ENCODE measurements at places on chromosomes 2 and 18.

DNA sequence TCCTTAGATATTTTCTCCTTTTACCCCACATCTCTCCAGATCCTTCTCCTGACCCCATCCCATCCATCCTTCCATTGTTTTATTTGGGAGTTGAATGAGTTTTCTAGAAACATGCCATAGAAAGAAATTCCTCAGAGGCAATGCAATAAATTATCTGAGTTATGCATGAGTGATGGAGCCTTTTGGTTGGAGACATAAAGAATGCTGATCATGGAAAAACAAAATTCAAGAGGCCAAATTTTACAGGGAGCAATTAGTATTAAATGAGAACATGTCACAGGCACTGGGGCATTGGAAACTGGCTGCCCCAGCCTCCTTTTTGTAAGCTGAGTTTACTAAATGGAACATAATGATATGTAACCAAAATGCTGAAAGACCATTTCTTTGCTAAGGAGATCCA is 74.2 kb upstream of the LCLAT1 start:
- DNase-seq: no peak

DNA sequence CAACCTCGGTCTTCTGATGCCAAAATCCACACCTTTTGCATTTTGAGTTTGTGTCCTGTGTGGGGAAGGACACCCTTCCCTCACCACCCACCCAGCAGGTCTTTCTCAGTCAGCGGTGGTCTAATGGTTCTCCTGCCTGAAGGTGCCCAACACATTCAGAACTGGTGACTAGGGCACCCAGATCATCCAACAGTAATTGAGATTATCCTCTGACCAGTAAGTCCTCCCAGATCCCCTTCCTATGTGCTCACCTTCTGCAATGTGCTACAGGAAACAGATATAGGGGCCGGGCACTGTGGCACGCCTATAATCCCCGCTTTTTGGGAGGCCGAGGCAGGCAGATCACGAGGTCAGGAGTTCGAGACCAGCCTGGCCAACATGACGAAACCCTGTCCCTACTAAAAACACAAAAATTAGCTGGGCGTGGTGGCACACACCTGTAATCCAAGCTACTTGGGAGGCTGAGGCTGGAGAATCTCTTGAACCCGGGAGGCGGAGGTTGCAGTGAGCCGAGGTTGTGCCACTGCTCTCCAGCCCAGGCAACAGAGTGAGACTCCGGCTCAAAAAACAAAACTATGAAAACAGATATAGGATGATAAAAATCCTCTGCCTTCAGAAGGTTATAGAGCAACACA is 56.2 kb downstream of the REEP1 start:
- no peak for DNase-seq

DNA sequence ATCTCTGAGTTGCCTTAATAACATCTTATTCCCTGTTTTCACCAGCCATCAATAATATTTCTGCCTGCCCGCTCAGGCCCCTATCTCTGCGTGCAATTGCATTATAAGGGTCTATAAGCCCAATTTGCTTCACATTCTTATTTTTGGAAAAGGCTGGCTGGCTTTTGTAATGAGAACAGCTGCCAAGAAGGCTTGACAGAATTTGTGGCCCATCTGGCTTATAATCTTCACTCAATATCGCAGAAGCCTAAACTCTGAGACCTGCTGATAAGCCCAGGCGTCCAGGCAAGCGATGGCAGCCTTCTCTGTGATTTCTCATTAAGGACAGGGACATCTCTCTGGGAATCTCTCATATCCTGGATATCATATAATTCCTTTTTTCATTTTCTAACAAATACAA is 1618.6 kb upstream of the CELF4 start:
- no peak for DNase-seq

DNA sequence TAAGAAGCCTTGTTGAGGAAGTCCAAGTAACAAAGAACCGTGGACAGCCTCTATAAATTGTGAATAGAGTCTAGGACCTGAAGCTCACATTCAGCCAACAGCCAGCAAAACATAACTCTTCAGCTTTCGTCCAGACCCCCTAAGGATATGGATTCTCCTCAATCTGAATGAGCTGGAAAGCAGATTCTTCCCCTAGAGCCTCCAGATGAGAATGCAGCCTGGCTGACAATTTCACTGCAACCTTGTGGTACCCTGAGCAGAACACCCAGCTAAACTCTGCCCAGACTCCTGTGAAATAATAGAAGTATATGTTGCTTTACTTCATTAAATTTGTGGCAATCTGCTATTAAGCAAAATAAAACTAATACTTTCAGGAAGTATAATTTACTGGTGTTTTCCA is 483.5 kb upstream of the SLC8A1 start:
- no peak for DNase-seq

DNA sequence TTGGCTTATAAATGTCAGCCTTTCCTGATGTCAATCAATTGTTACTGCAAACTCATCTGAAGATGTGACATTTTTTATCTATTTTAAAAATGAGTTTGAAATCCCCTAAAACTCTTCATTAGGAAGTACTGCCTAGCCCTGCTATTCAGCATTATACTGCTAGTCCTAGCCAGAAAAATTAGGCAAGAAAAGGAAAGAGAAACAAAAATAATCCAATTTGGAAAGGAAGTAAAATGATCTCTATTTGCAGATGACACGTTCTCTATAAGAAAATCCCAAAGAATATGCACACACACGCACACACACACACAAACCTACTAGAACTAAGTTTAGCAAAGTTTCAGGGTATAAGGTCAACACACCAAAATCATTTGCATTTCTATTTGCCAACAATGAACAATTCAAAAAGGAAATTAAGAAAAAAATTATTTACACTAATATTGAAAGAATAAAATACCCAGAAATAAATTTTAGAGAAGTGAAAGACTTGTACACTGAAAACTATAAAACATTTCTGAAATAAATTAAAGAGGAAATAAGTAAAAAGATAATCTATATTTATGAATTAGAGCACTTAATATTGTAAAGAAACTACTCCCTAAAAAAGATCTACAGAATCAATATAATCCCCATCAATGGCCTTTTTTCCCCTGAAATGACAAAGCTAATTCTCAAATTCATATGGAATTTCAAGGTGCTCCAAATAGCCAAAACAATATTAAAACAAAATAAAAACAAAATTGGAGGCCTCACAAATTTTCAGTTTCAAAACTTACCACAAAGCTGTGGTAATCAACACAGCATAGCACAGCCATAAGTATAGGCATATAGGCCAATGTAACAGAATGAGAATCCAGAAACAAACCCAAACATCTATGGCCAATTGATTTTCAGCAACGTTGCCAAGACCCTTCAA is 433.7 kb upstream of the TRIB2 start:
- no peak for DNase-seq

GRCh38 chr18:37636831-37637477 is 71.4 kb upstream of the CELF4 start:
- no peak for DNase-seq

DNA sequence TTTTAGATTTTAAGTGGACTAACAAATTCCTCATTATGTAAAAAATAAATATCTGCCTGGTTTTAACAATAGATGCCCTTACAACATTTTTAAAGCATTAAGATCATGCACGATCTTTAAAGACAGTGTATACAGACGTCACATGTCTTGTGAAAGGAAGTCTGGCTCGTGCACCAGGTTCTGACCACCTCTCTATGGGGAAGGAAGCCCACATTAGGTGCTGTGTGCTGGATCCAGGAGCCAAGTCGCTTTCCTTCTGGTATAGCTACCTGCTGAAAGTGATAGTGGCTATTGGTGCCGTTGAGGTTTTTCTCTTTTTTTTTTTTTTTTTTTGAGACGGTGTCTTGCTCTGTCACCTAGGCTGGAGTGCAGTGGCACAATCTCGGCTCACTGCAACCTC is 116.5 kb downstream of the NCK2 start:
- no peak for DNase-seq

GRCh38 chr18:79680100-79680879 is 687 bp downstream of the CTDP1 start:
- peak; percentile 93 for DNase-seq

GRCh38 chr2:102336502-102336945 is 19.1 kb upstream of the IL18R1 start:
- no peak for DNase-seq

GRCh38 chr2:216350214-216350791 is 22.0 kb downstream of the MARCHF4 start:
- DNase-seq: no peak

GRCh38 chr2:71877636-71878035 is 270.0 kb downstream of the CYP26B1 start:
- DNase-seq: no peak

GRCh38 chr2:41941831-41942230 is 106.0 kb upstream of the PKDCC start:
- DNase-seq: no peak

GRCh38 chr18:75154997-75155396 is 53.9 kb downstream of the PTGR3 start:
- DNase-seq: no peak

GRCh38 chr2:225894236-225894980 is 494.9 kb downstream of the NYAP2 start:
- no peak for DNase-seq

GRCh38 chr2:2573205-2573604 is 242.1 kb upstream of the MYT1L start:
- DNase-seq: peak; percentile 29

DNA sequence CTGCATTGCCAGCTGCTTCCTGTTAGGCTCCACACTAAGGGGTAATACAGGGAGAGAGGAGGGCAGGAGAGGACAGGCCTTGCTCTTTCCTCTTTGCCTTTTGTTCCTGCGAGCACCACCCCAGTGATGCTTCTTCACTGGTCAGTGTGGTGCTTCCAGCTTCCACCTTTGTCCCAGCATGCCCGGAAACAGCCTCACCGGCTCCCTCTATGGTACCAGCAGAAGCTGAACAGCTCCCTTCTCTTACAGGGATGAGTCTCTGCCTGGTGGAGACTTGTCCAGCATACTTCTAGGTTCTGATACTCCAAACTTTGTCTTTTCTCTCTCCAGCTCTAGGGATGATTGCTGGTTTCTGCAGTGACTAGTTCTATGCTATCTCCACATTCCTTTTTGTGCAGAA is 413.3 kb downstream of the TSN start:
- no peak for DNase-seq

GRCh38 chr2:236607471-236608187 is 38.0 kb downstream of the ACKR3 start:
- peak; percentile 44 for DNase-seq

DNA sequence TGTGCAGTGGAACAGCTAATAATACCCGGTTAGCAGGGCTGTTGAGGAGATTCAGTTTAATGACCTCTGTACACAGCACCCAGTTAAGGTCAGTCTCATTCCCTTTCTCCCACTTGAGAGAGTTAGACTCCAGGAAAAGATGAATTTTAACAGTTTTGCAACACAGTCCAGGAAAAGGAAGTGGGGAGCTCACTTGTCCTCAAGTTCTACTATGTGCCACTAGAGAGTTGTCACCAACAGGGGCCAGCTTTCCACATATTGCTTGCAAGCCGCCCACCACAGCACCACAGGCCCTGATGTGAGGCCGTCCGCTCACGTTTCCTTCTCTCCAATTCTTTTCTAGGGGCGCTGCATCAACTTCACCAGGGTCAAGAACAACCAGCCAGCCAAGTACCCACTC is 142.1 kb downstream of the GFPT1 start:
- DNase-seq: no peak

- DNase-seq: no peak
These were observed 475.7 kb upstream of the PKDCC start for GRCh38 chr2:41572154-41572553.

GRCh38 chr18:27656905-27657304 is 471.8 kb upstream of the CHST9 start:
- no peak for DNase-seq

DNA sequence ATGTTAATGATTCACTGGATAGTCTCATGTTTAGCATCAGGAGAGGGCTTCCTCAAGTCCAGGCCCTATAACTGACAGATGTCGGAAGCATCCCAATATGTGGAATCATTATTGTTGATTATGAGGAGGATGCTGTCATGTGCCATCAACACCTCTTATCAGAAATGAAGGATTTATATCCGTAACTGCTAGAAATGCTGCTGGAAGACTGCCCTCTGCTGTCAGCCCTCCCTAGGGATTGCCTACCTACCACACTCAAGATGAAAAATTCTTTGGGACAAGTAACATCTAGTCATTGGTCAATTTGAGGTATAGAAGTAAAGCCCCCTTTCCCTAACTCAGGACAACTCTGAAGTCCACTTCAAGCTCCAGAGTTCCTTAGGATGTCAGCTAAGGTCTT is 1166.5 kb upstream of the NXPH2 start:
- no peak for DNase-seq

DNA sequence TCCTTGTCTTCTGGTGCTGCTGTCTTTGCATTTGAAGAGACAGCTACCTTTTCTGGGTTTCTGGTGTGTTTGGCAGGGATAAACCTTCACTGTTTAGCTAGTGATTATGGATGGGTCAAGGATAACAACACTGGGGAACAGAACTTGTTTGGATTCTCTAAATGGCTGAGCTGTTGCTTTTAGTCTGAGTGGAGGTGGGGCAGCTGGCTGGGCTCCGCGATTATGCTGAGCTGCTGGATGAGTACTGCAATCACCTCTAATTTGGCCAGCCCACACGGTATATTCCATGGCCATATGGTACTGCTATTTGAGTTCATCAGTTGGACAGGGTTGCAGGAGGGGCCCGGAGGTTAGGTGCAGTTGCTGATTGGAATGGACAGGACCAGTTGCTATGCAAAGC is 361.6 kb upstream of the TFPI start:
- no peak for DNase-seq

GRCh38 chr2:229725716-229726574 is 11.6 kb upstream of the DNER start:
- DNase-seq: no peak

- no peak for DNase-seq
These were observed 1.8 kb downstream of the WNT10A start for GRCh38 chr2:218882461-218882816.

DNA sequence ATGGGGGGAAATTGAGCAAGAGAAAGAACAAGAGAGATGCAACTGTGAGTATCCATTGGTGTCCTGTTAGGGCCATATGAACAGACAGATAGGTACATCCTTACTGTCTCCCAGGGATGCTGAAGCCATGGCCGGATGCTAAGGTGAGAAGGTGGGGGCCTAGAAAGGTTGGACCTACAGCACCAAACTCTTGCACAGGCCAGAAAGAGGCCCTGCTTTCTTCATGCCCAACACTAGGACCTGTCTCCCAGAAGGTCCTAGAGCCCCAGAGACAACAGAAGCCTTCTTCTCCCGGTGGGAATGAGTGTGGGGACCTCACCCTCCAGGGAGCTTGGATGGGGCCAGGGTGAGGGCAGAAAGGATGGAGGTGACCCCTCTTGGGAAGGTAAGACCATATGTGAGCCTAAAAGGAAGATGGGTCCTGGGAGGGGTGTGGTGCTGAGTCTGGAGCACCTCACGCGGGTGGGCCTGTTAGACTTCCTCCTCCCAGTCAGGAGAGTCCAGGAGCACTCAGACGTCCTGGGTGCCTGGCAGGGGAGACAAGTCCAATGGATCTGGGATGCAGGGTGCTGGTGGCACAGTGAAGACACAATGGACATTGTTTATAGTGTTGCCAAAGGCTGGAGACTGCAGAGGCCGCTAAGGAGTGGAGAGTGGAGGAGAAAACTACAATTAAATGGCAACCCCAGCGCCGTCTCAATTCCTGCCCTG is 265.3 kb downstream of the CYP26B1 start:
- no peak for DNase-seq
